ENCODE measurements at places on chromosomes 2 and 18. TPM values are rescaled to one million over a fixed set of nuclear protein-coding genes. Genes with fewer than 3 reads are reported as not detected.

GRCh38 chr2:70024284-70024683 lies 62.9 kb upstream of the ASPRV1 start:
- no peak for DNase-seq

Gene DOK6
- total RNA-seq, result 1.0 TPM

Gene UGT1A9
- total RNA-seq, result under 0.01 TPM

DNA sequence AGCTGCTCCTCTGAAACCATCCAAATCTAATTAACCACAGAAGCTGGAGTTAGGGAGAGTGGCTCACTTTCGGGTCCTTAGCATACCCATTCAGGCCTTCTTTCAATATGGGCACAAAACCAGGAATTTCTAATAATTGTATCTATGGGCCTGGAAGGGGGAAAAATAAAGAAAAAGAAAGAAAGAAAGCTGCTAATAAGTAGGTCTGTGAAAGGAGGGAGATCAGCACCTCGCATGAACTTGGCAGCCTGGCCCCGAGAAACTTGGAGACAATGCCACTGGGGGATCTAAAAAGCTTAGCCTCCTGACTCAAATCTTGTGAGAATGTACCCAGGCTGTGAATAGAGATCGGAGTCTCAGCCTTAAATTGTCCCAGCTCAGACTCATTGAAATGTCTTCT lies 252.1 kb upstream of the SLC14A2 start:
- no peak for DNase-seq

- DNase-seq, result no peak
These were observed 100.4 kb downstream of the CCDC141 start for GRCh38 chr2:178949584-178949983.

DNA sequence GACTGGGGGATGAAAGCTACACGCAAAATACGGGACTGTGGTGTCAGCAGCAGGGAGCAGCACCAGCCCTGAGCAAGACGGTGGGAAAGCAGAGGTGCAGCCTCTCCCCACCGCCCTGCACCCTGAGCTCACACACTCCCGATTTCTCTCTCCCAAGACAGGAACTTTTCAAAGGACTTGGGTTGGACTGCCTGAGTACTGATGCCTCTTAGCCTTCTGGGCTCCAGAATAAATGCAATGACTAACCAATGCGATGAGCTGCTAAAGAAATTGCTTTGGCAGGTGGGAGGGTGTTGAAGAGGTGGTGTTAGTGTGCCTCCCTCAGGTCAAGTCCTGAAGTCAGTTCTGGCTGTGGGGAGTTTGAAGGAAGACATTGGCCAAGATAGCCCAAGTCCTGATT lies 9.6 kb downstream of the TRIM54 start:
- DNase-seq, result peak; percentile 28

Gene HOXD11
- total RNA-seq, result not detected

DNA sequence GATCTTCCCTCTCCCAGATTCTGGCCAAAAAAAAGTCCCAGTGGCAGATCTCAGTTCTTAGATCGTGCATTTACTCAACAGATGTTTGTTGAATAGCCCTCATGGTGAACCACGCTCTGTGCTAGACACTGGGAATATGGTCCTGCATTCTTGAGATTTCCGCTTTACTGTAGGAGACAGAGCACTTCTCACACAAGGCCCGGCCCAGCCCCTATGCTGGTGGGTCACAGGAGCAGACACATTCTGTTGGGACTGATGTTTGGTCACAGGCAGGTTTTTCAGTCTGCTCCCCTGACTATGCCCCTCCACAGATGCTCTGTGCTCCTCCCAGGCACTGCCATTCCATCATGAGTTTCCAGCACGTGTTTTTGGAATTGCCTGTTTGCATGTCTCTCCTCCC lies 110.9 kb downstream of the RAPGEF4 start:
- DNase-seq, result no peak

Gene REG3G
- not detected for total RNA-seq

GRCh38 chr2:144097440-144098225 lies 422.3 kb downstream of the ZEB2 start:
- no peak for DNase-seq

- no peak for DNase-seq
These were observed 6.6 kb downstream of the IL1RN start for GRCh38 chr2:113133704-113134598.

DNA sequence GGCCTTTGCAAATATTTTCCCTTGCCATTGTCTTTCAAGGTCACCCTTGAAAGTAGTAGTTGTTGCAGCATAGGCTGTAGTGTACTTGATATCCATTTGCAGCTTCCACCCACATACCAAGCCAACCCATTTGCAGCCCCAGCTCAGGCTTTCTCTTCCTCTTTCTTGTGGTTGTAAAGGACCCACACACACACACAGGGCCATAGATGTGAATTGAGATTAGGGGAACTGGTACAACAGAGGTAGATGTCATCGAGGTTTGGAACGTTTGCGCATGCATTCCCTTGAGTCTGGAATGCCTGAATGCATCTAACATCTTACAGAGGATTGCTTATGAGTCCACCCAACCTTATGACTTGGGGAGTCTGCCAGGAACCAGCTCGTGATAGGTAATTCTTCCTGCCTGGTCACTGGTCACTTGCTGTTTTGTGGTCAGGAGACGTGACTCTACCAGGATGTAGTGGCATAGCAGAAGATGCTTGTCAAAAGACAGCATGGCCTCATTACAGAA lies 91.9 kb downstream of the MRPS9 start:
- DNase-seq, result no peak

GRCh38 chr2:168185583-168186274 lies 61.7 kb downstream of the STK39 start:
- DNase-seq, result peak; percentile 25

- no peak for DNase-seq
These were observed 256.2 kb upstream of the ZSWIM2 start for GRCh38 chr2:187105218-187105617.
